ENCODE measurements at places on chromosomes 12 and 14. TPM values are rescaled to one million over a fixed set of nuclear protein-coding genes. Genes with fewer than 3 reads are reported as not detected.

Gene AHNAK2
- 2.8 TPM for total RNA-seq

Gene C1RL
- 15.0 TPM for total RNA-seq

GRCh38 chr14:39446131-39446744, 14.0 kb upstream of the FBXO33 start:
- no peaks in the 10 kb centered on the region for H3K4me1 ChIP-seq
- no peak overlapping the region for H3K4me3 ChIP-seq
- H3K36me3 ChIP-seq, result no peaks in the 10 kb centered on the region
- no peaks in the 10 kb centered on the region for H3K27me3 ChIP-seq

- H3K4me3 ChIP-seq, result no peak overlapping the region
- no peaks in the 10 kb centered on the region for H3K4me1 ChIP-seq
- H3K27me3 ChIP-seq, result no peaks in the 10 kb centered on the region
- H3K27ac ChIP-seq, result no peak overlapping the region
- H3K36me3 ChIP-seq, result no peaks in the 10 kb centered on the region
Measured at GRCh38 chr12:105167346-105167745, 59.8 kb downstream of the WASHC4 start.

GRCh38 chr14:71231521-71232393, 324.5 kb downstream of the PCNX1 start:
- H3K4me1 ChIP-seq, result no peaks in the 10 kb centered on the region
- no peak for DNase-seq
- H3K4me3 ChIP-seq, result no peak overlapping the region

Gene GALNT6
- total RNA-seq, result 0.51 TPM

DNA sequence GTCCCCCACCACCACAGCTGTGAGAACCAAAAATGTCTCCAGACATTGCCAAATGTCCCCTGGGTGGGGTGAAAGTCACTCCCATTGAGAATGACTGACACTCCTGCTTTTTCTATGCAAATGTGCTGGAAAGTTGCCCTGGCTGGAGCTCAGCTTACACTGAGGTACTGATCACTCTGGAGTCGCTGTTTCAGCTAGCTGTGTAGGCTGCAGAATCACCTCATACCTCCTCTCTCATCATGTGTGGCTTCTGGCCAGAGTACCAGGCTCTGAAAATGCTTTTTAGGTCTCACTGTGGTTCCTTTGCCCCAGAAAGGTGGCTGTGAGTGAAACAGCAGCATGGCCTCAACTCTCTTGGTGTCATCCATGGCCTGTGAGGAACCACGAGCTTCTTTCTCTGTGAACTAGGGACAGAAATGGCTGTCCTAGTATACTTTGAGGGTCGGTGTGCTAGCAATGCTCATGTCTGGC, 414.4 kb downstream of the DPF3 start:
- H3K27ac ChIP-seq, result no peak overlapping the region
- DNase-seq, result no peak
- H3K27me3 ChIP-seq, result no peaks in the 10 kb centered on the region
- H3K4me3 ChIP-seq, result no peak overlapping the region
- H3K36me3 ChIP-seq, result no peaks in the 10 kb centered on the region
- no peaks in the 10 kb centered on the region for H3K4me1 ChIP-seq

DNA sequence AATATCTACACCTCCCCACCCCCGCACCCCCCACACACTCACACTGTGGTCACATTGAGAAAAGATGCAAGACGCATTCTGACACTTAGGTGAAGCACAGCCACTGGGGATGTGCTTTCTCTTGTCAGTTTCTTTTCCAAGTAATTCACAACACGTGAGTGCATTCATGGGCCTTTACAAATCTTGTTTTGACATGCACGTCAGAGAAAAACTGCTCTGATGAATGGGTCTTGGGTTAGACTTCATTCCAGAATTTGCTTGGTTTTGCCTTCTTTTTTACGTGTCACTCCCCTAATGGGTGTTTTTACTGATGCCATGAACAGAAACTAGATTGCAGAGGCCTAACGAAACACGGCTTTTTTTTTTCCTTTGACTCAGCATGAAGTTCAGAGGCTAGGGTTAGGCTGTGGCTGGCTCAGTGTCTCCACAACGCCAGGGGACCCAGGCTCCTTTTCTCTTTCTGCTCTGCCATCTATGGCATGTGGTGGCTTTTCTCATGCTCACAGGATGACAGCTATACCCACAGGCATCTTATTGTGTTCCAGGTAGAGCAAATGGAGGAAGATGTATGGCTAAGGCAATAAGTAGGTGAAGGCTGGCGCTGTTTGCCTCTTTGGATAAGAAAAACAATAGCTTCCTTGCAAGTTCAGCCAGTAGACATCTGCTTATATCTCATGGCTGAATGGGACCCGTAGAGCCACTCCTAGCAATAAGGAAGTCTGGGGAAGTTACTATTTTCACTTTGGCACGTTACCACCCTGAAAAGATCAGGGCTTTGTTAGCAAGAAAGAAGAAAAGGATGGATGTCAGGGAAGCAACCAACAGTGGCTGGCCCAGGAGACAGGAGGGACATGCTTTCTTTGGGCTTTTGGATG, 253.3 kb downstream of the SLC15A4 start:
- no peaks in the 10 kb centered on the region for H3K36me3 ChIP-seq
- no peak for DNase-seq
- H3K4me3 ChIP-seq, result no peak overlapping the region
- no peaks in the 10 kb centered on the region for H3K4me1 ChIP-seq

DNA sequence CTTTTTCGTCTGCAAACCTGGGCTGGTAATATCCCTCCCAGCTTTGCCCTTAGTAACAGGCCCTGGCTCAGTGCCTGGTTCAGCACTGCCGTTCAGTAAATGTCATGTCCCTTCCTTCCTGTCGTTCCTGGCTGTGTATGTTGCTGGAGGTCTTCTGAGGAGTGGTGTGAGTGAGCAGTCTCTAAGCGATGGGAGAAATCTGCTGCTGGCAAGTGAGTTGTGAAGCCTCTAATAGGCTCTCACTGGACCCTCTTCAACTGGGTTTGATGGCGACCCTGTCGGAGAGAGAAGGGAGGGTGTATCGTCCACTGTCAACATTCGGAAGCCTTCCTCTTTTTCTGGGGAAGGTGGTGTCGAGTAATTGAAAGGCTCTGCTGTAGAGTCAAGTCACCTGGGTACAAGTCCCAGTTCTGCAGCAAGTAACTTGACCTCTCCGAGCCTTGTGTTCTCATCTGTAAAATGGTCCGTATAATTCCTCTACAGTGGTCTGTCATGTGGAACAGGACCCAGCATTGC, 62.8 kb downstream of the HRK start:
- no peaks in the 10 kb centered on the region for H3K36me3 ChIP-seq
- no peak for DNase-seq
- H3K4me1 ChIP-seq, result peaks cover 10% of the 10 kb centered on the region
- H3K27ac ChIP-seq, result peak overlapping the region; percentile 95
- H3K27me3 ChIP-seq, result no peaks in the 10 kb centered on the region

DNA sequence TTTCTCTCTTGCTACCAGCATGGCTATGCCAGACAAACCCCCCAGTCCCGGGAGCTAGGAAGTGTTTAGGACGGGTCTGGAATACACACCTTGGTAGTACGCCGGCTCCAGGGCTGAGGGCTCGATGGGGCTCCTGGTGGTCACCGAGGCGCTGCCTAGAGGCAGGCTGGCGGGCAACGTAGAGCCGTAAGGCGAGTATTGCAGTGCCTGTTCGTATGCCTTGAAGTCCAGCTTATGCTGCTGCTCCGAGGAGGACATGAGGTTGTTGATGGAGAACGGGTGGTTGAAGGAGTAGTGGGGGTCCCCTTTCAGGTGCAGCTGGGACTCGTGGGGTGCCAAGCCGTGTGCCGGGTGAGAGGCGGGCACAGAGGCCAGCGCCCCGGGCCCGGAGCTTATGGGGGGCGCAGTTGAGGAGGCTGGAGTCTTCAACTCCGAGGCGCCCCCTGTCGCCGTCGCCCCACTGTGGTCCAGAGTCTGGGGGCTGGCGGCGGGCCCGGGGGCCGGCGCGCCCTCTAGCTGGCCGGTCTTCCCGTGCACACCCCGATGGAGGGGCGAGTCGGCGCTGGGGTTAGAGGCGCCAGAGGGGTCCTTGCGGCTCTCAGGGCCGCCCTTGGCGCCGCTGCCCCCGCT, 3.6 kb downstream of the FOXA1 start:
- H3K4me1 ChIP-seq, result peaks cover 20% of the 10 kb centered on the region
- H3K36me3 ChIP-seq, result no peaks in the 10 kb centered on the region
- no peak for DNase-seq
- H3K27ac ChIP-seq, result no peak overlapping the region
- H3K27me3 ChIP-seq, result peaks cover 98% of the 10 kb centered on the region
